ENCODE measurements at places on chromosomes 12 and 14. TPM values are rescaled to one million over a fixed set of nuclear protein-coding genes. Genes with fewer than 3 reads are reported as not detected.

DNA sequence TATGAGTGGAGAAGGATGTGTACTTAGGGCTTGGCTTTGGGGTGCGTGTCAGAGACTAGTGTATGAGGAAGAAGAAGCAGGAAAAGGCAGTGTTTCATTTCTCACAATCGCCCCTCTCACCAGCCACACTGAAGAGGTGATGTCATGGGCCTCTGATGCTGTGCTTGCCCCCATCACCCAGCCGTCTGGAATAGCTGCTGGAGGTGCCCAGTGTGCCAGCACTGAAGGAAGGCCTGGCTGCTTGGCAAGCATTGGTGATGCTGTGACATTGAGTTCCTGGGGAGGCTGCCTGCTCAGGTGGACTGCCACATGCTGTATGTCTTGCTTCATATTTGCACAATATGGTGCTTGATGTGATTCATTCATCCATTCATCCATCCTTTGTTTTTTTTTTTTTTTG, 56.2 kb downstream of the CRADD start:
- no peak for DNase-seq

- DNase-seq: no peak
Observed at GRCh38 chr12:121942145-121942718, 23.8 kb downstream of the CFAP251 start.

DNA sequence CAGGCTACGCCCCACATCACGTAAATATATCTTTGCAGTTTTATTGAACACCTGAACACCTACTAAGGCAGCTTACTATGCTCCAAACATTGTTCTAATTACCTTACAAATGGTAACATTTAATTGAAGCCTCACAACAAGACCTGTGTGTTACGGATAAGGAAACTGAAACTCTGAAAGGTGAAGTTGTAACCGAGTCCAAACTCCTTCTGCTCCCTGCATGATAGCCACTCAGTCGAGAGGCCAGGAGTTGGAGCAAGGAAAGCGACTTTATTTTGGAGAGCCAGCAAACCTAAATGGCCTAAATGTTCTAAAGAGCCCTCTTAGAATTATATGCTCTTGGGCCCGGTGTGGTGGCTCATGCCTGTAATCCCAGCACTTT, 12.6 kb upstream of the TRPV4 start:
- no peak for DNase-seq

Gene TAS2R31
- 3.1 TPM for total RNA-seq

DNA sequence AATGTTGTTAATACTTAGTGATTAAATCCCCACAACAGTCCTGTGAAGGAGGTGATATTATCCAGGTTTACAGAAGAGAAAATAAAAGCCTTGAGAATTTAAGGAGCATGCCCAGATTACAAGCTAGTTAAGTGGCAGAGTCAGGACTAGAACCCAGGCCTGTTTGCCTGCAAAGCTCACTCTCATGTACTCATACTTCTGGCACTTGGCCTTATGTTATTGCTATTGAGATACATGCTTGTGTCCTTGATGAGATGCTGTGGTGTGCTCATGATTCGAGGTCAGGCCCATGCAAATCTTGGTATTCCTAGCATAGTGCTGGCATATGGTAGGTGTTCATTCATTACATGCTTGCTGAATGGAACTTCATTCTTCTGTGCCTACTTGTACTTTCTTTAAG, 7.6 kb upstream of the EID3 start:
- no peak for DNase-seq

GRCh38 chr14:95316821-95317220, 2.9 kb downstream of the CLMN start:
- DNase-seq: no peak

Gene GLT1D1
- total RNA-seq: 0.44 TPM

- no peak for DNase-seq
Observed at GRCh38 chr14:28681681-28682080, 84.9 kb upstream of the FOXG1 start.

DNA sequence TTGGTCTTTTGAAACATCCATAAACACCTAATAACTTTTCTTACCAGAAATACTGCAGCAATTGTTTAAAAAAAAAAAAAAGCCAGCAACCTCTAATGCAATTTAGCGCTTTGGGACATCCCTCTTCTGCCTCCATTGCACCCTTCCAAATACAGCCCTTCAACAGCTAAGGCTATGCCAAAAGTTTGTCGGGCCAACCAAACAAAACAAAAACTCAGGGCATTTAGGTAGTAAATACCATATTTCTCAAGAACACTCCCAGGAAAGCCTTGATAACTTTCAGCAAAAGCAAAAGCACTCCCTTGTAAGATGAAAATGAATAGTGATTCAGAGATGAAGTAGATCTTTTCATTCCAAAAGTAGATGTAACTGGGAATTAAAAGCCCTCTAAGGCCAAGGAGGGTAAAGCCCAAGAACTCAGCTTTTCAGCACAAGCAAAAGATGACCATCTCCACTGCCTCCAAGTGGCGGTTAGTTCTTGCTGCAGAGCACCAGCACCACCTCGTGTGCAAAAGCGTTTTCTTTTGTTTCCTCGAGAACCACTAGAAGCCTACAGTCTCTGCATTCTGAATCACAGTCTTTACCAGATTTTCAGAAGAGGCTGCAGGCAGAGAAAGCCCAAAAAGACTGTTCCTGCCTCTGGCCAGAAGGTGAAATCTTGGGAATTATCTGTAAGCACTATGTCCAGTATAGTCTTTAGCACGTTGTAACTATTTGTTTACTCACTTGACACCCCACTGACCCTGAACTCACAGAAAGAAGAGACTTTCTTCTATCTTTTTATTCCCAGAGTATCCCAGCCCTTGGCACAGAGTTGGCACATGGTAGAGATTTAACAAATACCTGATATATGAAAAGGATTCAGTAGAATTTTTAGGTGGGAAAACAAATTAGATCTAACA, 53.1 kb downstream of the SIX6 start:
- DNase-seq: peak; percentile 58

- peak; percentile 78 for DNase-seq
Observed at GRCh38 chr14:24310646-24311604, at the start of gene LTB4R. LTB4R (plus strand) TSS chr14:24311502; CDS start chr14:24315652, 4,150 bp downstream.

Gene KICS2
- 2.5 TPM for total RNA-seq

DNA sequence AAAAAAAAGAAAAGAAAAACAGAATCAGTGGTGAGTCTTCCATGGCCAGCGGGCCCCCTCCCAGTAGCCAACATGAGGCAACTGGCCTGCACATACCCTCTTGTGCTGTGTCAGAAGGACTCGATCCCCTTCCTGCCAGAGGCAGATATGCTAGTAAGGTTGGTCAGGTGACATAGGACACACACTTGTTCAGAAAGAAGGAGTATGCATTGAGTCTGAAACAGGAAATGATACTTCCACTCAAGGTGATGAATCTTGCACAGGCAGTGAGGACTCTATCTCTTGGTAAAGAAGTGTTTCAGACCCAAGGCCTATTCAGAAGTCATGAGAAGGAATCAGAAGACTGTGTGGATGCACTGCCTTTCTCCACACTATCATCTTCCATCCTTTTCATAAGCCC, 269.7 kb upstream of the FAR2 start:
- no peak for DNase-seq

Gene GRIN2B
- total RNA-seq: 2.4 TPM

GRCh38 chr12:121638298-121639202, 12.2 kb downstream of the ORAI1 start:
- DNase-seq: no peak

DNA sequence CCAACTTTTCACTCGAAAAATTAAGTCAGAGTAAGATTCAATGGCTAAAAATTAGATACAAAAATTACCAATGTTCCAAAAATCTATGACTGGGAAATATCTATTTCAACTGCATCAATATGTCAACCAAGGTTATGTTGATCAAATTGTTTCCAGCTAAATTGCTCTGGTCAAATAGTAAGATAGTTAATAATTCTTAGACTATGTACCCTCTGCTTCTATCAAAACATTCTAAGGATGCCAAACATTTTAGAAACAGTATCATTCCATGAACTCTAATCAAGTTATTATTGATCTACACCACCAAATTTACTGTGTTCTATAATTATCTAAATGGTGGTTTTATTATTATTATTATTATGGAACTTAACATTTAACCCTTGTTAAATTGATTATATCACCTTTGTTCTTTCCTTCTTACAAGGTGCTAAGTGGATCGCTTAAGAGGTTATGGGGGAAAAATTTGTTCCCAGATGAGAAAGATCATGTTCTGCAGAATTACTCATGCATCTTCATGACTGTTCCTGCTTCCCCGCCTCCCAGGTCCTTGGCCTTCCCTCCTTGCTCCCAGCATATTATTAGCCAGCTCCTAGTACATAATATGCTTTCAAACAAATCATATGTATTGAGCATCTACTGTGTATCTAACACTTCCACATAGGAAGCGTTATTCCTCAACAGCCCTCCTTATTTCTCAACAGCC, 240.5 kb upstream of the KRR1 start:
- no peak for DNase-seq

Gene LTB4R2
- 13.3 TPM for total RNA-seq

GRCh38 chr12:116784238-116784612, 46.1 kb downstream of the RNFT2 start:
- no peak for DNase-seq

DNA sequence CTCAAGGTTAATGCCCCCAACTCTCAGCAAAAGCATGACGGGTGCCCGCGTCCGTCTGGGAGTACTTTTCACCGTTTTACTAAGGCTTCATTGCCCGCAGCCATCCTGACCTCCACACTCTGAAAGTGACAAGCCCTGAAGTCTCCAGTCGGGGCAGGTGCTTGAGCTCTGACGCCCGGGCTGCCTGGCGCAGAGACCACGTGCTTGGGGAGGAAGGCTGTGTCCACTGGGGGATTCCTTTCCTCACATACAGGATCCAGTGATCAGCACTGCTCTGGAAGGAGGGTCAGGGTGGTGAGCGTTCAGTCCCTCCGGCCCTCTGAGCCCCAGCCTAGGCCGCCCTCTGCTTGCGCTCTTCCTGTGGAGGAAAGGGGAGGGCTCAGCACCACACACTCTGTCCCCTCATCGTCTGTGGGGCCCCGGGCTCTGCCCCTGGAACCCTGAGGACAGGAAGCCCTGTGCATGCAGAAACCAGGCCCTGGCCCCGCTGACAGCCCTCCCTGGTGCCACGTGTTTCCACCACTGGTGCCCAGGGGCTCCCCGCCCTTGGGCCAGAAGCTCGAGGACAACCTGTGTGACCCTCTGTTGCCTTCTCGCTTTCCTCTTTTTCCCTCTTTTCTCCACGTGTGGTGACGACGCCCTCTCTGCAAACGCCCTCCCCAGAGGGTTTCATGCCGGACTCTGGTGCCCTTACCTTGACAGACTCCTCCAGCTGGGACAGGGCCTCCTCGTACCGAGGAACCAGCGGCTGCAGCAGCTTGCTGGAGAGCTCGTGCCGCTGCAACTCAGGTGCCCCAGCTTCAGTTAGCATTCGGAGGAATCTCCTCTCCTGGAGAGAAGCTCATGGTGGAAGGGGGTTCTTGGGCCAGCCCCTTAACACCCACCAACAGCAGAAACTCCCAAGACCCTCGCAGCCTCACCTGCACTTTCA, 4.9 kb downstream of the DDX51 start:
- DNase-seq: no peak

DNA sequence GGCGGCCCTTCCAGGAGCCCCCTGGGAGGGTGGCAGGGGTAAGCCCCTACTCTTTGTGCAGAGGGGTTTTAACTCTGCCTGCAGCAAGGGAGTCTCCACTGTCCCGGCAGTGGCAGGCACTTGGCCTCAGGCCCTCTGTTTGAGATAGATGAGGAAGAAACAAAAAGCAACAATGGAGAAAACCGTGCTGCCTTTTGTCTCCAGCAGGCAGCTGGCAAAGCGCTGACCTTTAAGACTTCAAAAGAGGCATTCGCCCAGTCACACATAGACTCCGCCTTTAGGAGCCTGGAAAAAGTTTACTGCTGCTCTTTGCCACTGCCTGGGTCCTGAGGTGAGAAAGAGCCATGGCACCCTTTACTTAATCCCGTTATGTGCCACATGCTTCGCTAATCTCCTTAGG, 158.2 kb upstream of the NTF3 start:
- no peak for DNase-seq

DNA sequence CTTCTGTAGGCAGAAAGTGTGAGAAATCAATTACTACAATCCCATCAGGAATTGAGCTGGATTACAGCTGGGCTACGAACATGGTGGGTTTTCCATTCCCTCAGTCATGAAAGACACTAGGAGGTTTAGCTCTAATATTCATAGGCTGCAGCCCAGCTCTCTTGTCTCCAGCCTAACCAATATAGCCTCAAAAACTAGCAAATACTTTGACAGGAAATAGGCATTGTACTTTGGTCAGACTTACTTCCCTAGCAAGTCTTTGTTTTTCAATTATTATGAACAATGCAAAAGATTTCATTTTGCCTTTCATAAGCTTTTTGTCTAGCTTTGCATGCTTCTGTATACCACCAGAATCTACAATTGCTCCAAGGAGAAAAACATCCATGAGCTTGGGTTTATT, 296.2 kb downstream of the GPHN start:
- no peak for DNase-seq

GRCh38 chr12:24081092-24081529, 131.6 kb upstream of the SOX5 start:
- DNase-seq: no peak

GRCh38 chr14:72701605-72702004, 192.3 kb downstream of the DPF3 start:
- no peak for DNase-seq

DNA sequence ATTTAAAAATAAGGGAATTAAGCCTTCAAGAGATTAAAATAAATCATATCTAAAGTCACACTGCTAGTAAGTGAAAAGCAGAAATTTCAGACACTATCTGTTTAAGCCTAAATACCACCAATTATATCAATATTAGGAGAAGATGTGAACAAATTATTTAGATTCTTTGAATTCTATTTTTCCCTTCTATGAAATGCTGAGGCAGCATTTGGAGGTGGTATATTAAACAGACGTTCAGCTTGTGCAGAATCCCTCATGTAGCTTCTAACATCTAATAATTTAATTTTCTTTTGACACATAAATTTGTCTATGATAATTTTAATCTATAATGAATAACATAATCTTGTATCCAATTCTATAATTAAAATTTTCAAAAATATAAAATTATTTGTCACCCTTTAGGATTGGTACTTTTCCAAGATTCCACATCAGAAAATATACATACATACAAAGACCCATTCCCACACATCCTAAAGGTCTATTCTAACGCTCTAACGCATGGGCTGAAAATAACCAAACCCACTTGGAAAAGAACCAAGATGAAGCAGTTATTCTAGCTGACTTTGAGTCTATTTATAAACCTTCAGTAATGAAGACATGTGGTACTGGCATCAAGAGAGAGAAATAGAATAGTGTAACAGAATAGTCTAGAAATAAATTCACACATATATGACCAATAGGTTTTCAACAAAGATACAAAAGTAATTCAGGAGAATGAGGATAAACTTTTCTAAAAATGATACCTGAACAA, 751.8 kb downstream of the GALC start:
- no peak for DNase-seq

DNA sequence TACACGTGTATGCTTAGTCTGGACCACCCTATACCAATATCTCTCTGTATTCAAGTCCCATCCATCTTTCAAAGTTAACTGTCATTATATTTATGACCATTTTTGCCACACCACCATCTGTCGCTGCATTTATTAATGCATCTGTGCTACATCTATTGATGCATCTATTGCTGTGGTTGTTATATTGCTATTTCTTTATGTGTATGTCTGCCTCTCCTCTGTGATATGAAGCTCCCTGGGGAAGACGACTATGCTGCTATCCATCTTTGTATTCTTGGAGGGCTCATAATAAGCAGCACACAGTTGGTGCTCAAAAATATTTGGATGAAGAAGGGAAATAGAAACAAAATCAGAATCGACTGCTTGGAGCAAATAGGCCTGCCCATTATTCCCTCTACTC, 357.6 kb downstream of the RPS29 start:
- DNase-seq: no peak

- DNase-seq: no peak
Observed at GRCh38 chr14:80798878-80799277, 142.7 kb downstream of the CEP128 start.

GRCh38 chr12:18861287-18861858, 123.5 kb downstream of the CAPZA3 start:
- DNase-seq: no peak

Gene ZFP36L1
- total RNA-seq: 385 TPM
